ENCODE measurements at places on chromosomes 1 and 21. TPM values are rescaled to one million over a fixed set of nuclear protein-coding genes. Genes with fewer than 3 reads are reported as not detected.

Gene PADI4
- not detected for total RNA-seq

Gene CXADR
- total RNA-seq: 2.0 TPM

Gene DNALI1
- total RNA-seq: 13.7 TPM

Gene INKA2
- 0.27 TPM for total RNA-seq

Gene MIS18A
- total RNA-seq: 13.3 TPM

Gene RHD
- total RNA-seq: not detected

Gene SFN
- total RNA-seq: not detected

Gene AJAP1
- 0.57 TPM for total RNA-seq

Gene C4BPA
- not detected for total RNA-seq

Gene TNFRSF8
- 0.09 TPM for total RNA-seq

Gene TMEM269
- not detected for total RNA-seq

Gene FOXD3
- total RNA-seq: not detected

Gene OR2L3
- total RNA-seq: not detected

Gene RGL1
- 55.1 TPM for total RNA-seq

Gene APOBEC4
- not detected for total RNA-seq

Gene RGS4
- total RNA-seq: 255 TPM

Gene FAM167B
- total RNA-seq: 2.1 TPM

Gene PLEKHG5
- 5.1 TPM for total RNA-seq

Gene IFI44L
- total RNA-seq: 17.7 TPM

Gene FCRL6
- total RNA-seq: not detected

Gene SIM2
- 0.18 TPM for total RNA-seq

Gene OR2L2
- total RNA-seq: not detected

Gene AK5
- 13.5 TPM for total RNA-seq

Gene ZZZ3
- 86.3 TPM for total RNA-seq

Gene MFAP2
- total RNA-seq: 47.7 TPM

Gene SYDE2
- total RNA-seq: 5.2 TPM

Gene TRIM58
- total RNA-seq: 0.09 TPM

Gene S100A4
- 585 TPM for total RNA-seq

Gene TRAF3IP3
- 0.65 TPM for total RNA-seq

Gene ZNF593OS
- not detected for total RNA-seq

Gene HSD3B1
- not detected for total RNA-seq

Gene SLAMF7
- total RNA-seq: not detected

Gene SPRR2A
- total RNA-seq: not detected

Gene RXRG
- not detected for total RNA-seq

Gene NR1I3
- total RNA-seq: not detected

Gene FCER1G
- not detected for total RNA-seq

Gene FAAH
- 0.65 TPM for total RNA-seq

Gene KCNJ15
- total RNA-seq: not detected

Gene HSPA13
- 78.3 TPM for total RNA-seq

Gene SHE
- 0.49 TPM for total RNA-seq

Gene BTG2
- total RNA-seq: 18.2 TPM

Gene RUSC1
- 23.0 TPM for total RNA-seq

Gene TNNI3K
- not detected for total RNA-seq

Gene LINGO4
- not detected for total RNA-seq

Gene CYP4A22
- total RNA-seq: not detected

Gene GNG5
- 54.1 TPM for total RNA-seq

Gene SCAF4
- total RNA-seq: 4.5 TPM

Gene CNTN2
- not detected for total RNA-seq

Gene HES3
- total RNA-seq: not detected

Measured in fibroblast of the aortic adventitia (primary cell).